ENCODE measurements at places on chromosomes 2 and 18. TPM values are rescaled to one million over a fixed set of nuclear protein-coding genes. Genes with fewer than 3 reads are reported as not detected.

ANKRD23 gene
- total RNA-seq, result 3.4 TPM

LHCGR gene
- total RNA-seq, result 0.05 TPM

DNA sequence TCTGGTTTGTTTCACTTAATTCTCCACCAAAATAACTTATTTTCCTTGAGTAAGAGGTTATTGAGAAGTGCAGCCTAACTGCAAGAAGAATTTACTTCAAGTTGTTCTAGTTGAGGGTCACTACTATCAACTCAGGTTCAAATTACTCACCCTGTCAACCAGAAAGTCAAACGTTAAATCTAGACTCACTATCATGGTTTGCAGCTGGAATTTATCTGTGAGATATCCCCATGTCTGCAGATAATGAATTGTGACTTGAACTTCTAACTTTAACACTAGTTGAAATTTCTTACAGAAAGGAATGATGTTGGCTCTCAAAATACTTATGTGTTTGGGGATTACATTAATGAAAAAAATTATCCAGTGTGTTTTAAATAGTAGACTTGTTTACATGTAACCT is 1145.7 kb upstream of the NXPH2 start:
- DNase-seq, result no peak
- H3K4me3 ChIP-seq, result no peak overlapping the region
- H3K27ac ChIP-seq, result no peak overlapping the region
- no peaks in the 10 kb centered on the region for H3K4me1 ChIP-seq
- H3K27me3 ChIP-seq, result no peaks in the 10 kb centered on the region

DNA sequence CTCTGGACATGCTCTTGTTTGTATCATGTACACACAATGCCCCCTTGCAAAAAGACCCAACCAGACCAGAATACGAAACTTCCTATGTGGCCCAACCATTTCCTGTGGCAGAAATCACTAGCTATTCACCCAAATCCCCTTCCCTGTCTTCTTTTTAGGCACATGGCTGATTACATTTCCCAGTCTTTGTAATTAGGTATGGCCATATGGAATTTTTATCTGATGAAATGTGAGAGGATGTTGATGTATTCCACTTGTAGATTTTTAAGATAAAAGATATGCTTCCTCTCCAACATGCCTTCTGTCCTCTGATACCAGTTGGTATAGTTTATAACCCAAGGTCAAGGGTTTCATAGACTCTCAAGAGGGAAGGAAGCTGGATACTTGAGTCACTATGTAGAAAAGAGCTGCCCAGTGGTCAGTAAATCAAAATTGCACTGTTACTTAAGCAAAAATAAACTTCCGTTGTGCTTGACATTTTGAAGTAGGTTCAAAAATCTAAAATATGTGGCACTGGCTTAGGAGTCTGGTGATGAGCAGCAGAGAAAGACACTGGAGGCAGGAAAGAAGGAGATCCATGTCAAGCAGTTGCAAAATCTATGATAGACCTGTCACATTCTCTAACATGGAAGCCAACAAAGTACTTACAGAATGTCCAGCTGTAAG is 297.4 kb downstream of the SMAD2 start:
- no peak overlapping the region for H3K4me3 ChIP-seq
- no peak for DNase-seq
- no peaks in the 10 kb centered on the region for H3K4me1 ChIP-seq
- no peaks in the 10 kb centered on the region for H3K27me3 ChIP-seq
- no peaks in the 10 kb centered on the region for H3K36me3 ChIP-seq
- H3K27ac ChIP-seq, result no peak overlapping the region

DNA sequence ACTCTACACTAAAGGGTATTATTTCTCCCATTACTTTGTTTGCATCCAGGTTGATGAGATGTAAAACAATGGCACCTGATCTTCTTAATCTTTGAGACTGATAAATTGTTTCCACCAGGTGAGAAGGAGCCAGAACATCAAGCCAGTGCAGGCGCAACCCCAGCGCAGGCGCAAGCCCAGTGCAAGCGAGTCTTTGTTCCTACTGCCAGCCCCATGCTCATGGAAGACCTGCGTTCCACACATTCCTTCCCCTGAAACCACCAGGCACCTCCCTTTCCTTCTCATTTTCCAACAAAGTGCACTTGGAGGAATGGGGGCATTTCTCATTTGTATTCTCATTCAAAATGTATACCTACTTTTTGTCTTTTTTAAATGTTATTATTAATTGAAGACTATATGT is 188.7 kb upstream of the SMAD2 start:
- no peak for DNase-seq
- H3K4me3 ChIP-seq, result no peak overlapping the region
- H3K36me3 ChIP-seq, result no peaks in the 10 kb centered on the region
- no peak overlapping the region for H3K27ac ChIP-seq
- H3K4me1 ChIP-seq, result no peaks in the 10 kb centered on the region

- H3K4me1 ChIP-seq, result no peaks in the 10 kb centered on the region
- no peak overlapping the region for H3K4me3 ChIP-seq
- H3K36me3 ChIP-seq, result no peaks in the 10 kb centered on the region
- H3K27me3 ChIP-seq, result no peaks in the 10 kb centered on the region
- no peak for DNase-seq
Measured at GRCh38 chr2:177031438-177032180, 181.0 kb upstream of the HNRNPA3 start.

DNA sequence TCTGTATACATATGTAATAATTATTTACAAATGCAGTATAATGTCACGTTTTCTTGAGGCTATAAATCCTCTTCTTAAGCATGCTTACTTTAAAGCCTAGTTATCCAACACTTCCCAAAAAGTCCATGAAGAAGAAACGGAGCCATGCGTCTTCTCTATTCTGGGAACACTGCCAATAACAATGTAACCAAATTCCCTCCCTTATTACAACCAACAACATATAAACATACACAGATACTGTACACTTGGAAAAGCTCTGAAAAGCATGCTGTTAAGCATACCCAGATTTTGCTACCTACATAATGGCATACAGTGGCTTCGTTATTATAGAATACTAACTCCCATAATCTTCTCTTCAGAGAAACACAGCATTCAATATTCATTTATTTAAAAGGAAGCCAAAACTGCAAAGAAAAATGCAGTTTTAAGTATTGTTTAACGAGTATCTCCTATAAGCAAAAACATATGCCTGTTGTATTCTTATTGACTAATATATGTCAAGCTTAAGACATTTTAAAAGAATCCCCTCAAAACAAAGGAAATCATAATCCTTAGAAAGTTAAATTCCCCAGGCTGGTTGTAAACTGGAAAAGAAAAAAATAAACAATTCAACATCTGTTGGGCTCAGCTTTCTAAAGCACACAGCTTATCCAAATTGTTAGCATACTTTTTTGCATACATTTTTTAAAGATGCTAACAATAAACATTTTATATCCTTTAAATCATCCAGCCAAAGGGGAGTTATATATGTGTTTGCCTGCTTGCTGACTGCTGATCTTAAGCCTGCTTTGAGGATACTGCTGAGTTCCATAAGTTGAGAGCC is 83.4 kb downstream of the SLC25A12 start:
- H3K27me3 ChIP-seq, result no peaks in the 10 kb centered on the region
- no peak for DNase-seq
- no peak overlapping the region for H3K4me3 ChIP-seq
- H3K4me1 ChIP-seq, result no peaks in the 10 kb centered on the region

DNA sequence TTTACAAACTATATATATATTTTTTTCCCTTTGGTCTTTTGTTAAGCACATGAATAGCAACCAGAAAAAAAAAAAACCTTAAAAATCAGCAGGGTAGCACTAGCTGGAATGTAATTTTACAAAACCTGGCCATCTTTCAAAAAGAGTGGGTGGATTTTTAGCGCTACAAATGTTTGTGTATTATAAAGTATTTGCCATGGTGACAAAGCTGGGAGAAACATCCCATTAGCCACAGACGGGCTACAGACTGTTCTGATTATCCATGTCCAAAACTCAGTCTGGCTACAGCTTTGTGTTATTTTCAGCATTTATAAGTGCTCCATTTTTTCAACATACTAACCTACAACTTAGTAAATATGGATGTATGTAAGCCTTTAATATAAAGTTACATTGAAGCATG is 249.5 kb upstream of the TANK start:
- H3K27ac ChIP-seq, result no peak overlapping the region
- H3K4me3 ChIP-seq, result no peak overlapping the region
- no peaks in the 10 kb centered on the region for H3K36me3 ChIP-seq
- no peaks in the 10 kb centered on the region for H3K4me1 ChIP-seq
- DNase-seq, result no peak

DNA sequence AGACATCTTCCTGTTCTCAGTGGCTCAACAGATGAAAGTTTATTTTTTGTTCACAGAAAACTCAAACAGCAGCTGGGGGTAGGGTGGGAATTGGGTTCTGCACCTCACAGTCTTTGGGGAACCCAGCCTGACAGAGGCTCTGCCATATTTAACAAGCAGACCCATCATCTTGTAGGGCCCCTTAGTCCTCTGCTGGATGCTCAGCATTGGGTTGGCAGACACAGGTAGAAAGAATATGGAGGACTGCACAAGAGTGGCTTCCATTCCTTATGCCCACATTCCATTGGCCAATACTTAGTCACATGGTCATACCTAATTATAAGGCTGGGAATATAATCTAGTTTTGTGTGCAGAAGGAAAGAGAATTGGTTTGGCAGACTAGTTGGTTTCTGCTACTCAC is 89.1 kb downstream of the MYO3B start:
- H3K4me3 ChIP-seq, result no peak overlapping the region
- DNase-seq, result no peak
- H3K36me3 ChIP-seq, result no peaks in the 10 kb centered on the region
- no peaks in the 10 kb centered on the region for H3K4me1 ChIP-seq
- H3K27ac ChIP-seq, result no peak overlapping the region

DNA sequence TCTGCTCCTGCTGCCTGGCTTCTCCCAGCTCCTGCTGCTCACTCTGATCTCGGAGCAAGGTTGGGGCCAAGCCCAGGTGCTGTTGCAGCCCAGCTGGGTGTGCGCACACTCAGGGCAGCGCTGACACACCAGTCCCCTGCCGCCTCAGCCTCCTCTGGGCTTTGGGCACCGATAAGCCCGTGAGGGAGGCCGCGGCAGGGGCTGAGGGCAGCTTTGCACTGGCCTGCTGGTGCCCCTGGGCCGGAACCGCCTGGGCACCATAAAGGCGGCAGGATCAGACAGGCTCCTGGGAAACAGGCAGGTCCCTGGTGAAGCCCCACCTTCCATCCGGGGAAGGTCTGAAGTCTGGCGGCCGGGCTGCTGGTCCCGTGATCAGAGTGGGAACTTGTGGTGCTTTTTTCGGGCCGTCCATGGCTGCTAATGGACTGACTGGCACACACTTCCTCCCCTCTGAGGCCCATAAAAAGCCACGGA is 14.1 kb upstream of the EML6 start:
- DNase-seq, result no peak
- H3K4me1 ChIP-seq, result peaks cover 14% of the 10 kb centered on the region
- peak overlapping the region; percentile 36 for H3K4me3 ChIP-seq
- H3K27me3 ChIP-seq, result peaks cover 27% of the 10 kb centered on the region

GRCh38 chr18:34880882-34881834 is 160.1 kb upstream of the MAPRE2 start:
- no peaks in the 10 kb centered on the region for H3K27me3 ChIP-seq
- no peaks in the 10 kb centered on the region for H3K4me1 ChIP-seq
- H3K4me3 ChIP-seq, result no peak overlapping the region
- no peak for DNase-seq

Measured in thymus (tissue), 14 donors.